ENCODE measurements at places on chromosomes 5 and 9.

DNA sequence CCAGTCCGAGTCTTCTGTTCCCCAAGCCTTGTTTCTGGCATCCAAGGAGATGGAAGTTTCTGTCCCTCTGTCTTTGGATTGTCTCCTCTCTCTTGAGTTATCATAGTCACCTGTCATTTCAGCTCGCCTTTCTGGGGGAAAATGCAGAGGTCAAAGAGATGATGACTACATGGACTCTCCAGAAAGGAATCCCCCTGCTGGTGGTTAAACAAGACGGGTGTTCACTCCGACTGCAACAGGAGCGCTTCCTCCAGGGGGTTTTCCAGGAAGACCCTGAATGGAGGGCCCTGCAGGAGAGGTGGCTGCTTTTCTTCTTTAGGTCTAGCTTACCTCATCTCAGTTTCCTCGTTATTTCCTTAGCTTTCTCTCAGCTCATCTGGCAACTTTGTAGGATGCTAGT lies 25.1 kb downstream of the ERAP2 start:
- DNase-seq: peak; percentile 15

DNA sequence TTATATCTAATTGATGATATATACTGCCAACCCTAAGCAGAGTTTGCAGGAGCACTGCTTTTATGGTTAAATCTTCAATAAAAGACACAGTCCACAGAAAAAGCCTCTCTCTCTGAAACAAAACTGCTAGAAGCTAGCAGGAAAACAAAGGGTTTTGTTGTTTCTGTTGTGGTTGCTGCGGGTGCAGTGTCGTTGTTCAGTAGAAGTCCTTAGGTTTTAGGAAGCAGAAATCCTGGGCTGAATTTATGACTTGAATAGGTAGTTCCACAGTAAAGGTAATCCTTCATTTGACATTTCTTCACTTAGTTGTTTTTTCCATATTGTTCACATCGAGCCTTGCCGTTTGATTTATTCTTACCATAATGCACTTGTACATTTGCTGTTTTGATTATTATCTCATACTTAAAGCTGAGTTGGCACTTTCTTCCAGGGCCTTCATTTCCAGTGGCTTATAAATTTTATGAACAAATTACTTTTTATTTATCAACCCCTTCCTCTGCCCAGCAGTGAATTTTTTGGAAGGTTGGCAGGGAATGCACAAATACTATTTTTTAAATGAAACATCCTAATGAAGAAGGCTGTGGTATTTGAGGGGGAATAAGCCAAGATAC lies 209.6 kb upstream of the SLC30A5 start:
- DNase-seq: no peak

DNA sequence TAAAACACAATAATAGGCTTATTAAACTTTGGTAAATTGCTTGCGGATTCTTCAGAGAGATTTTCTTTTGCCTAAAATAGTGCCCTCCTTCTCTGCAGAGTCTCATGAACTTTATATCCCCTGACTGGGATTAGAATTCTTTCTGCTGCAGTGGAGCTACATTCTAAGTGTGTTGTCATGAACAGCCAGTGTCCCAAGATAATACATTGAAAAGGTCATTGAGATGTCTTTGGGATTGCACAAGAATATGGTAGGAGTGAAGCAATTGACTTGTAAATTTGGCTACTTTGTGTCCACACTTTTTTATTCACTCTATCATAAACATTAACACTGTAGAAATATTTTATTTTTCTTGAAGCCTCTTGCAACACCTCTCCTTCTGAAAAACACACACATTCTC lies 604.5 kb downstream of the GABRG2 start:
- DNase-seq: no peak

DNA sequence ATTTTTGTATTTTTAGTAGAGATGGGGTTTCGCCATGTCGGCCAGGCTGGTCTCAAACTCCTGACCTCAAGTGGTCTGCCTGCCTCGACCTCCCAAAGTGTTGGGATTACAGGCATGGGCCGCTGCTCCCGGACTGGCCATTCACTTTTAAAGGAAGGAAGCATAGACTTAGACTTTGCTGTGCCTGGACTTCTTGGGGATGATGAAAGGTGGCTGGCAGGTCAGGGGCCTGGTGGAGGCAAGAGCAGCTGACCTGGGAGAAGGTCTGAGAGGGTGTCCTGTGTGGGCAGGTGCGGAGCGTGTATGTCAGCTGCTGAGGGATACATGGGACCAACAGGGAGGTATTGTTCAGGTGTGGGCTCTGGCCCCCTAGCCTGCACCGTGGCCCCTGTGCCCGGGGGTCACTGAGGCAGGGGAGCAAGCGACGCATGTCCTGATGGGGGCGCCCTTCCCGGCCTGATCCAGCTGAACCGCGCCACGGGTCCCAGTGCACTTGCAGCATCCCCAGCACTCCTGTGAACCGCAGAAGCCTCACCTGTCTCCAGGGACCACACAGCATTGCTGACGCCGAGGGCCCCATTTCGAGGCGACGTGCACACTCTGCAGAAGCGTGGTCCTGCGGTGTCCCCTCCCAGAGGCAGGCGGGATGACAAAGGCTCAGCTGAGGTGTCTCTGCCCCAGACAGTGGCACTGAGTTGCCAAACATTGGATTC lies 23.1 kb downstream of the NDUFS6 start:
- DNase-seq: no peak

DNA sequence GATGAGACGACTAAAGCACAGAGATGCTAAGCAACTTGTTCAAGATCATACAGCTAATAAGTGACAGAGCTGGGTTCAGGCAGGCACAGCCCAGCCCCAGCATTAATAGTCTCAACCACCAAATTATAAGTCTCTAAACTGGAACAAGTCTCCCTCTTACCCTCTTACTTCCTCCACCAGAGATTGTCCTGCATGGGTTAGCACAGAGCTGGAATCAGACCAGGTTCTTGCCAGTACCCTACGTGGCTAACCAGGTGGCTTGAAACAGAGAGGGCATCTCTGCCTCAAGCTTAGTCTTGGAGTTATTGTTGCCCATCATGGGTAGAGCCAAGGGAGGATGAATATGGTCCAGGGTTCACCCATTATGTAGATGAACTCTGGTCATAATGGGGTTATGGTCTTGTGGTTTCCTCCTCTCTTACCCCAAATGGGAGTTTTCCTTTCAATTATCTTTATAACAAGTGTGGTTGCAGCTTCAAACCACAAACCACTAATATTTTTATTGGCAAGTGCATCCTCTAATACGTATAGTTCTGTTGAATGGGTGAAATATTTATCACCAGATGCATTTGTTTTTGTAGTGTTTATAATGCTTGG lies 8.3 kb upstream of the XPA start:
- DNase-seq: no peak

DNA sequence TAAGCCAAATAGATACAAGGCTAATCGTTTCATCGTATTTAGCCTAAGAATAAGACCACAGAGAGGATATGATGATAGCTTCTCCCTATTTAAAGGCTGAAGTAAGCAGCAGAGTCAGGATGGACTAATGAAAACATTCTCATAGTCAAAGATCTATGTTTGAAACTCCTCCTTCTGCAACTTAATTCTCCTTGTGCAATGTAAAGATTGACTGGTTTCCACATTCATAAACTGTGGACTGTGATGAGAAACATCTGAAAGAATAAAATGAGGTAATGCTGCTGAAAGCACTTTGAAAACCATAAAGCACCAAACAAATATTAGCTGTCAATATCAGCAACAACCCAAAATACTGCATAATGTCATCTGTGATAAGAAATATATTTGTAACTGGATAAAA lies 361.9 kb downstream of the CSNK1G3 start:
- no peak for DNase-seq

DNA sequence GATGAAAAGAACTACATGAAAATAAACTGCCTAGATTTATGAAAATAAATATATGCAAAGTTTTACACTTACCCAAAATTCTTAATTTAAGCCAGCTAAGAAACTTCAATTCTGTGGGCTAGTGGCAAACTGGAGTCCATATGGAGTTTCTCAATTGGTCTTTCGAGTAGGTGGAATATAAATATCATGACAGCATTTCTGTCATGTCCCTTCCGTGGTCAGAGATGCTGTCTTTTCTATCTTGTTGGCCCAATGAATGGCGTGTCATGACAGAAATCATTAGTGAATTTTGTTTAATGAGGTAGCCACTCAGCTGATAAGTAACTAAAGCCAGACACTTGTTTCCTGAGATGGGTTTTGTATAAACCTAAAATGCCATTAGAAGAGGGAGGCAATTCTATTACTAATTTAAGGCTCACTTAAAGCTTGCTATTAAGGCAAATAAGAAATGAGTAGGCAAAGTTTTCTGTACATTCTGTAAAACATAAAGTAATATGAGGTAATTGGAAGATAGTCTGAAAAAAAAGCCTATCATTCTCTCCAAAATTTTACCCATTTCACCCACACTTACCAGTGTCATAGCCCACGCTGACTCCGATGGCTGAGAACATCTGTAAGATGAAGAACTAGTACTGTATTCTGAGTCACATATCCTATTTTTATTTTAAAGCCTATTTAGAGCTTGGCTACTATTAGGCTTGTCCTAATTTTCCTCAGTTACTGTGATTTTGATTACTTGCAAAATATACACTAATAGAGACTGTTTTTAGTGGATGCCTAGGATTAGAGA lies 419.3 kb upstream of the MEF2C start:
- no peak for DNase-seq

GRCh38 chr9:122406070-122406890 lies 35.5 kb downstream of the PTGS1 start:
- no peak for DNase-seq

GRCh38 chr9:25648116-25648515 lies 30.1 kb downstream of the TUSC1 start:
- no peak for DNase-seq

DNA sequence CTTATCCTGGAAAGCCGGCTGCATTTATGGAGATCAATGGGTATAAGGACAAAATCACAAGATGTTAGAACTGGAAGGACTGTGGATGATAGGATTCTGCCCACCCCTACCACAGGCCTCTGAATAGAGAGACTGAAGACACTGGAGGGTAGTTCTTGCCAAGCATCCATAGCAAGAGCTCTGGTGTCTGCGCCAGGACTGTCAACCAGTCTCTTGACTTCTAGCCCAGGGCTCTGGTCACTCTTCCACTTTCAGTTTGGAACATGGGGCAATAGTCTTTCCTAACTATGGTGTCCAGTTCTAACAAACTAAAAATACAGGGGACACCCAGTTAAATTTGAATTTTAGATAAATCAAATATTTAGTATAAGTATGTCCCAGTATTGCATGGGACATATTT lies 23.4 kb downstream of the LARP1 start:
- DNase-seq: no peak

- DNase-seq: no peak
Measured at GRCh38 chr5:172866378-172866777, 32.3 kb downstream of the ERGIC1 start.

DNA sequence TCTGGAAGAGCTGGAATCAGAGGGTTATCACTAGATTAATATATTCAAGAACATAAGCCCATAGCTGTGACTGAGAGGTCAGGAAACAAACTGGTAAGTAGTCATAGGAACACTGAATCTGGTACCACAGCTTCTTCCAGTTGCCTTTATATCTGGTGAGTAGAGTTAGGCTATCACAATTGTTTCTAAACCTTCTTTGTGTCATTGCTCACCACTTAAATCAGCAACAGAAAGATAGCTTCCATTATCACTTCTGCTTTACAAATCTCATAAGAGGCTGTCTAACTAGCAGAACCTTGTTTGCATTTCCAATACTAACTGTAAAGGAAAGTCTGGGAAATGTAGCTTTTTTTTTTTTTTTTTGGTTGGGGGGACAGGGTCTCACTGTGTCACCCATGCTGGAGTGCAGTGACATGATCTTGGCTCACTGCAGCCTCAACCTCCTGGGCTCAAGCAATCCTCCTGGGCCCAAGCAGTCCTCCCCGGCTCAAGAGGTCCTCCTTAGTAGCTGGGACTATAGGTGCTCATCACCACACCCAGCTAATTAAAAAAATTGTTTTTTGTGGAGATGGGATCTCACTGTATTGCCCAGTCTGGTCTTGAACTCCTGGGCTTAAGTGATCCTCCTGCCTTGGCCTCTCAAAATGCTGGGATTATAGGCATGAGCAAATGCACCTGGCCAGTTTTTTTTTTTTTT lies 22.0 kb downstream of the CDC42SE2 start:
- DNase-seq: no peak

DNA sequence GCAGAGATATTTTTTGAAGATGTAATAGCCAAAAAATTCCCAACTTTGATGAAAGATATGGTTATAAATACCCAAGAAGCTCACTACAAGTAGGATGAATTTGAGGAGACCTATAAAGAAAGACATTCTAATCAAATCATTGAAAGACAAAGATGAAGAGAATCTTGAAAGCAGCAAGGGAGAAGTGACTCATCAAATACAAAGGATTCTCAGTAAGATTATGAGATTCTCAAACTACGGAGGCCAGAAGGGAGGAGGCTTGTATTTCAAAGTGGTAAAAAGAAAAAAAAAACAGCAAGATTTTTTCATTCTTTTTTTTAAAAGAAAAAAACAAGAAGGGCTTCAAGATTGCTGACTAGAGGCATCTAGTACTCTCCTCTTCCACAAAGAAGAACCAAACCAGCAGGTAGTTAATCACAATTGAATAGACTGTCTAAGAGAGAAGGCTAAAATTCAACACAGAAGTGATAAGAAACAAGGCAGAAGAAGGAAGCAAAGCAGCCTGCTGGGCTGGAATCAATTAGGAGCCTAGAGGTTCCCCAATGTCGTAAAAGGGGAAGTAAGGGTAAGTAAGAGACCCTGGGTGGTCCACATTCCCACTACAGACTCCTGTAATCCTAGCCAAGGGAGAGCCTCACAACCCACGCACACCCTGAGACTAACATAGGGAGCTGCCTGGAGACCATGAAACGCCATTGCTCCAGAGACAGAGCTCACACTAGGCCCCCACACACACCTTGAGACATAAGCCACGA lies 59.1 kb upstream of the NIPAL4 start:
- DNase-seq: no peak

DNA sequence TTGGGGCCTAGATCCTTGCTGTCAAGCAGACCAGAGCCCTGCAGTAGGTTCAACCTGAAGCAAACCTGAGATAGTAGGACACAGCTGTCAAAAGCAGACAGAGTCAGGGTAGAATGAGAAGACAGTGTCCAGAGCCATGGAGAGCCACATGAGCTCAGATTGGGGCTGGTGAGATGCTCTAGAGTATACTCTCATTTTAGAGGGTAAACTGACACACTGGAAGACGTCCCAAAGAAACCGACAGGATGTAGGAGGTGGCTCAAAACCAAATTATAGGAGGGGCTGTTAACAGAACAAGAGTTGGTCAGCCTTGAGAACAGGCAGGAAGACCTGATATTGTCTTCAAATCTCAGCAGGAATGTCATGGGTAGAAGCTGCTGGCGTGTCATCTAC lies 11.5 kb downstream of the CCDC69 start:
- DNase-seq: no peak

- DNase-seq: no peak
Measured at GRCh38 chr5:62719061-62719720, 140.6 kb downstream of the LRRC70 start.

DNA sequence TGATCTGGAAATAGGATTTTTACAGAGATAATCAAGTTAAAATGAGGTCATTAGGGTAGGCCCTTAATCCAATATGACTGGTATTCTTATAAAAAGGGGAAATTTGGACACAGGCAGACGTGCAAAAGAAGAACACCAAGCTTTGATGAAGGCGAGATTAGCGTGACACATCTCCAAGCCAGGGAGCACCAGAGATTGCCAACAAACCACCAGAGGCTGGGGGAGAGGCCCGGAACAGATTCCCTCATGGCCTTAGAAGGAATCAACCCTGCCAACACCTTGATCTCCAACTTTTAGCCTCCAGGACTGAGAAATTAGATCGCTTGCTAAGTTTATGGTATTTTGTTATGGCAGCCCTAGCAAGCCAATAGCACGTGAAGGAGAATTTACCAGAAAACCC lies 10.8 kb upstream of the ARSI start:
- no peak for DNase-seq

- DNase-seq: peak; percentile 33
Measured at GRCh38 chr5:136066661-136067271, 38.0 kb downstream of the TGFBI start.

Measured in NCI-H69 (cell line).